ENCODE measurements at places on chromosomes 2 and 18.
A peak's percentile ranks its signal among the peaks of the same experiment; 100 is the strongest.

DNA sequence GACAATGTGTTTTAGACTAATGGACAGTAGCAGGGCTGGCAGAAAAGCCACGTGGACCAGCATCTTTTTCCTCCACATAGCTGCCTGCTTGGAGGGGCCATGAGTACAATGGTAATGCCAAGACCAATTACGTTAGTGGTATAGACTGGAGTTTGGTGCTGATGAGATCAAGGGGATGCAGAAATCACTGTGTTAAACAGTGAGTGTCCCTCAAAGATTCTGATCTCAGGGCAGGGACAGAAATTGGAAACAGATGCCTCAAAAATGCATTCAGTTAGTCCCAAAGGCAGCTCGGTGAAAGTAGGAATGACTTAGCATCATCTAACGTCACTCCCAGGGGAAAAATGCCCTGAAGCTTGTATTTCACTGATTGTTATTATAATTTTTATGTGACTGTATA lies 72.4 kb downstream of the SLC16A14 start:
- peak; percentile 78 for DNase-seq

- no peak for DNase-seq
Measured at GRCh38 chr2:138607746-138608145, 106.2 kb downstream of the SPOPL start.

DNA sequence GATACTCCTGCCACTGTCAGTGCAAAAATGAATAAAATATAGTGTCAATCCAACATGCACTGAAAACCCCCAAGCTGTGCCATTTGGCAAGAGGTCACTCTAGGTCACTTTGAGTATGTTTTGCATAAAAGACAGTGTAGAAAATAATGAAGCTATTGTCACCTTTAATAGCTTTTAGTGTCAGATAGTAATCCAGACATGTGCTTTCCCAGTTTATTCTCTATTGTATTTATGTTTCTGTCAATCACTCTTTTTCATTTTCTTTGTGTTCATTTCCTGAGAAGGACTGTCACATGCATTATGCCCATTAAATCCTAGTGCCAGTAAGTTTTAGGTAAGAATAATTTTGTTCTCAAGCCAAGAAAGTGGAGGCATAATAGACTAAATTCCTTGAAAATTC lies 1073.9 kb upstream of the CDH2 start:
- DNase-seq = no peak

- DNase-seq = no peak
Measured at GRCh38 chr2:161905389-161906046, 168.5 kb downstream of the DPP4 start.

GRCh38 chr2:14445670-14446069 lies 186.8 kb upstream of the LRATD1 start:
- DNase-seq = no peak

DNA sequence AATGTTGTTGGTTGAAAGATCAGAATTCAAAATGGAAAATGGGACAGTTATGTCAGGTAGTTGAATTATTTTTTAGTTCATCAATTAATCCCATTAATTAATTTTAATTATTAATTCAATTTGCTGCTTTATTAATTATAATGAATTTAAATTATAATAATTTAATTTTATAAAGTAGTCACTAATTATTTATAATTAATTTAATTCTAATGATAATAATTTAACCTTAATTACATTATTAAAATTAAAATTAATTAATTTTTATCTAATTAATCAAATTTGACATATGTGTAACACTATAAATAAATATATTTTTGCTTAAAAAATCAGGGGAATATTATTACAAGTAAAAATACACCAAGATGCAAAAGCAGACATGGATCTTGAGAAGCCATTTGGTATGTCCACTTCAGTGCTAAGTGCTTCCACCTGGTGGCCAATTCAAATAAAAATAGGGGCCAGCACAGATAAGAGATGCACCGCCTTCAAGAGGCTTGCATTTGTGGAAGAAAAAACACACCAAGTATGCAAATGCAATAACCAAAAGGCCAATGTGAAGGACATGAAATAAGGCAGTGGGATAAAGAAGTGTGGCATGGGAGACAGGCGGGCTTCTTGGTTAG lies 73.2 kb downstream of the MBP start:
- DNase-seq = peak; percentile 61

DNA sequence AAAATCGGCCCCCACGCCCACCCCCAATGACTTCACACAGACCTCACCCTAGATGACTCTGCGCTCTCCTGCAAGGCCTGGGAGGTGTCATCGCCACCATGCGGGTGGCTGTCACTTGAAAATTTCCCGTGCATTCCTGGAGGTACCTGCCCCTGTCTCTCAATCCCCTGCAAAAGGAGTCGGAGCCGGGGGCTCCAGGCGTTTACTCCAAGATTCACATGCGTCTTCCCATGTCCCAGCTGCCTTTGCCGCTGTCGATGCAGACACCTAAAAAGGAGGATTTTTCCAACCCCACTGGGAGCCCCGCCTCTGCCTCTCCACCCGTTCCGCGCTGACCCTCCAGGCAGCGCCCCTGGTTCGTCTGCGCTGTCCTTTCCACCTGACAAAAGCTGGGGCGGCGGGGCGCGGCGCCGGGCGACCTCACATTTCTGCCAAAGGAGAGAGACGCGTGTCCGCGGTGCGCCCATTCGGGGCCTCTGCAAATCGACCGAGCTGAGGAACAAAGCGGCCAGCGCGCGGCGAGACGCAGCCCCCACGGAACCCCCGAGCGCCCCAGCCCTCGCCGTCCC lies 667 bp downstream of the REEP1 start:
- DNase-seq = no peak

- peak; percentile 65 for DNase-seq
Measured at GRCh38 chr2:202104286-202104870, 31.3 kb downstream of the KIAA2012 start.

GRCh38 chr18:58087928-58088690 lies 44.1 kb downstream of the NEDD4L start:
- no peak for DNase-seq

DNA sequence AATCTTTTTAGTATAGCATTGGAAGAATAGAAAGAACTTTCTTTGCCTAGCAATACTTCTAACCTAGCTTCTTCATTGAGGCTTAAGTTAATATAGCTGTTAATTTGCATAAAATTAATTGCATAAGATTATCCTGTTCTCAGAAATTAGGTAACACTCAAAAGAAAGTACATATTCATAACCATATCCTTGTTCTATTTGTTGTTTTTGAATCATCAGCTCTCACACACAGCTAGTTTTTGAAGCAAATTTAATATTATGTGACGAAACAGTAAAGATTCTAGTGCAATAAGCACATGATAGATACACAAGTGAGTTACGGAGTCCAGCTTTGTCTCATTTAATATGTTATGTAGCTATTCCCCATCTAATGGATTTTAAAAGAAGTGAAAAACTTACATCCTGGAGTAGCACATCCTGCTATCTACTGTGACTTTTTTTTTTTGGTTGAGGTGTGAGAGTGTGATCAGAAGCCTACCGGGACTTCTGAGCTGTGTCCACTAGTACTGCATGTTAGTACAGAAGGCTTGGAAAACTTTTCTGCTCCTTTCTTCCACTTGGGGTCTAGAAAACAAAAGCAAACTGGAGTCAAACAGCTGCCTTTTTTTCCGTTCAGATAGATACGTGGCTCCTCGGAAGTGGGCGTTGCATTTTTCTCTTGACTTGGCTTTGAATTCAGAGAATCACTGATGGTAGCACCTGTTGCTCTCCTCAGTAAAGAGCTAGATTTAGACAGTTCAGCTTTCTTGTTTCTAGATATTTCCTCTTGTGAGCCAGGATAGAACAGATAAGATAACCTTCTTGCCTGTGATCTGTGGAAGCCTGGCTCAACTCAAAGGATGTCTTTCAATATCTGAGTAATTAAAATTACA lies 27.2 kb downstream of the KDM3A start:
- no peak for DNase-seq

- no peak for DNase-seq
Measured at GRCh38 chr2:11343650-11344341, 640 bp downstream of the ROCK2 start.

DNA sequence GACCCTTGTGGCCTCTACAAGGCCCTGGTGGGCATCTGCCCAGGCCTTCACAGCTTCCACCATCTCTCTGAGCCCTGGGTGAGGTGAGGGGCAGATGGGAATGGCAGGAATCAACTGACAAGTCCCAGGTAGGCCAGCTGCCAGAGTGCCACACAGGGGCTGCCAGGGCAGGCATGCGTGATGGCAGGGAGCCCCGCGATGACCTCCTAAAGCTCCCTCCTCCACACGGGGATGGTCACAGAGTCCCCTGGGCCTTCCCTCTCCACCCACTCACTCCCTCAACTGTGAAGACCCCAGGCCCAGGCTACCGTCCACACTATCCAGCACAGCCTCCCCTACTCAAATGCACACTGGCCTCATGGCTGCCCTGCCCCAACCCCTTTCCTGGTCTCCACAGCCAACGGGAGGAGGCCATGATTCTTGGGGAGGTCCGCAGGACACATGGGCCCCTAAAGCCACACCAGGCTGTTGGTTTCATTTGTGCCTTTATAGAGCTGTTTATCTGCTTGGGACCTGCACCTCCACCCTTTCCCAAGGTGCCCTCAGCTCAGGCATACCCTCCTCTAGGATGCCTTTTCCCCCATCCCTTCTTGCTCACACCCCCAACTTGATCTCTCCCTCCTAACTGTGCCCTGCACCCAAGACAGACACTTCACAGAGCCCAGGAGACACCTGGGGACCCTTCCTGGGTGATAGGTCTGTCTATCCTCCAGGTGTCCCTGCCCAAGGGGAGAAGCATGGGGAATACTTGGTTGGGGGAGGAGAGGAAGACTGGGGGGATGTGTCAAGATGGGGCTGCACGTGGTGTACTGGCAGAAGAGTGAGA lies 2.0 kb downstream of the PROC start:
- DNase-seq = no peak

- peak; percentile 58 for DNase-seq
Measured at GRCh38 chr18:8808001-8808400, 102.6 kb downstream of the MTCL1 start.

GRCh38 chr2:159891917-159892730 lies 94.1 kb upstream of the CD302 start:
- DNase-seq = peak; percentile 59

DNA sequence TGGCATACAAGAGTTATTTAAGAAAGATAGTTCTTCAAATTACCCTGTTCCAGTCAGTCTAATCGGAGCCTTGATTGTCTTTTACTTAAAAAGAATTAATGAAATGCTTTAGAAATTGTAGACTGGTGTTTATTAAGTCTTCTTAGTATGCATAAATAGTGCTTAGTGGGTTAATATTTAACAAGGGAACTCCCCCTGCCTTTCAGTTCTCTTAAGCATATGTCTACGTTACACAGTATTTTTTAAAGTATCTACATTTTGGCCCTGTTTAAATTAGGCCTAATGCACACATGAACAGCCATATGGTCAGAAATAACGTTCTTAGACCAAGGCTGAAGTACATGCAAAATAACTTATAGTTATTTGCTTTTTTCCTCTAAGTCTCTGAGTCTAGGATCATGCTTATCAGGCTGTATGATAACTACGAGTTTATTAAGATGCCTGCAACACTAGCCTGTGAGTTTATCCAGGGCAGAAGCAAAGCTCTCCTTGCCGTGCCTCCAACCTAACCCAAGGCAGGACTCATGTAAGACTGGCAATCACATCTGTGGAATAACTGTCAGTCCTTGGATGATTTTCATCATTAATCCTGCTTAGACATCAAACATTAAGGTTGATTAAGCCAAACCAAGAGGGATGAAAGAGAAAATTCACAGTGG lies 6.7 kb downstream of the BCL2 start:
- no peak for DNase-seq

- DNase-seq = peak; percentile 18
Measured at GRCh38 chr18:63339920-63340484, 20.4 kb upstream of the BCL2 start.

GRCh38 chr18:31576670-31577069 lies 15.0 kb upstream of the TTR start:
- no peak for DNase-seq

- DNase-seq = no peak
Measured at GRCh38 chr2:70517804-70518203, 35.8 kb downstream of the TGFA start.

GRCh38 chr2:6073191-6074088 lies 381.3 kb downstream of the SOX11 start:
- DNase-seq = no peak

GRCh38 chr2:179233083-179233490 lies 31.5 kb downstream of the SESTD1 start:
- DNase-seq = no peak

DNA sequence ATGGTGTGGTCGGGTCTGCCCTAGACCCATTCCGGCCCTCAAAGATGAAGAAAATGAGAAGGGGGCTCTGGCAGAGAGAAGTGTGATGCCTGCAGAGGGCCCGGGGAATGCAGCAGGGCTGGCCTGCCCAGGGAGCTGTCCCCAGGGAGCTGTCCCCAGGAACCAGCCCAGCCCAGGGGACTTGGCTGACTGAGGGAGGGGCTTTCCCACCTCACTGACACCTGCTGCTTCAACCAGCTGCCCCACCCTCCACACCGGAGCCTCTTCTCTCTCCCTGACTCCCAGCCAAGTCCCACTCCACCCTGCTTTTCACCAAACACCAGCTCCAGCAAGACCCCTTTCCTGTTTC lies 111.2 kb downstream of the STPG4 start:
- no peak for DNase-seq

GRCh38 chr2:127377262-127377661 lies 10.5 kb downstream of the MAP3K2 start:
- DNase-seq = no peak

GRCh38 chr18:35508746-35509338 lies 11.1 kb upstream of the INO80C start:
- DNase-seq = no peak

GRCh38 chr2:100676346-100676745 lies 113.6 kb downstream of the PDCL3 start:
- DNase-seq = no peak

GRCh38 chr2:38123911-38124310 lies 48.0 kb upstream of the CYP1B1 start:
- DNase-seq = no peak

DNA sequence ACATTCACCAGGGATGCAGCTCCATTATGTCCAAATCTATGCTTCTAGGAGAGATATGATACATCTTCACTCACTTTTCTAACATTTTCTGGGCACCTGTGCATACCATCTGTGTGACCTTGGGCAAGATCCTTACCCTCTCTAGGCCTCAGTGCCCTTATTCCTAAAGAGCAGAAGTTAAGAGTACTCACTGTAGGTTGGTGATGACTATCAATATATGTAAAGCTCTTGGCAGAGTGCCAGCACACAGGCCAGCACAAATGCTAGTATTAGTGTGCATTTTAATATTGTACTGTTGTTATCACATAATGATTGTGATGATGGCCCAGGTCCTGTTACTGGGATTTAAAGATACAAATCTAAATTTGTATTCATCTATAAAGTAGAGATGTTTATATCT lies 199.2 kb downstream of the RAD51AP2 start:
- no peak for DNase-seq

DNA sequence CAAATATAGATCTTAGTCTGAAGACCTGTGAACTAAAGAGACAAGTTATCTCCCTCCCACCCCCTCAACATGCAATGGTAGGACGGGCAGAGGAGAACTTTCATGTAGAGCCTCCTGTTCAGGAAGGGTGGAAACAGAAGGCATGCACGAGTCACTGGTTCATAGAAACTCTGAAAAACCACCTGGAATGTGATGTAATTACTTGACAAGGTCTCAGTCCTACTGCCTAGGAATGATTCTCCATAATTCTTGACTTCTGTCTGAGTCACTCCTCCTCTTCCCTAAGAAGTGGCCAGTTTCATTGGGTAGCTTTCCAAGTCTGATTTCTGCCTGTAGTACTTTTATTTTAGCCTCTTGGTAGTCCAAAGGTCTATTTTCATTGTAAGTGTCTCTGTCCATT lies 277.3 kb downstream of the PTPRM start:
- peak; percentile 17 for DNase-seq

- no peak for DNase-seq
Measured at GRCh38 chr2:109386004-109386695, 227.6 kb downstream of the SEPTIN10 start.
